ENCODE measurements at places on chromosomes 7 and 10.

- no peak for DNase-seq
Observed at GRCh38 chr10:64130152-64130551, 609.0 kb downstream of the REEP3 start.

DNA sequence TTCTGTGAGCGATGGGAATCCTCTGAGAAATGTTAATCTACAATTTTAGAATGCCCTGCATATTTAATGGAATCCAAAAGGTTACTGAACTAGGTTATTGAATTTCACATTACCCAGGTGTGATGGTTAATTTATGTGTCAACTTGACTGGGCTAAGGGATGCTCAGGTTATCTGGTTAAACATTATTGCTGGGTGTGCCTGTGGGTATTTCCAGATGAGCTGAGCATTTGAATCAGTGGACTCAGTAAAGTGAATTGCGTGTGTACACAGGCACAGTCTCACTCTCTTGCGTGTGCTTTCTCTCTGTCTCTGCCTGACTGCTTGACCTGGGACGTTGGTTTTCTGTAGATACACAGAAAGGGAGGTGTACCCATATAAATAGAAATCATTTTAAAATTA is 21.7 kb downstream of the RNF32 start:
- DNase-seq: no peak

GRCh38 chr7:64098-64915 is 128.1 kb upstream of the FAM20C start:
- DNase-seq: peak; percentile 71

- no peak for DNase-seq
Observed at GRCh38 chr10:130000918-130001317, 36.8 kb upstream of the EBF3 start.

- DNase-seq: no peak
Observed at GRCh38 chr10:12631216-12631615, 281.9 kb downstream of the CAMK1D start.

DNA sequence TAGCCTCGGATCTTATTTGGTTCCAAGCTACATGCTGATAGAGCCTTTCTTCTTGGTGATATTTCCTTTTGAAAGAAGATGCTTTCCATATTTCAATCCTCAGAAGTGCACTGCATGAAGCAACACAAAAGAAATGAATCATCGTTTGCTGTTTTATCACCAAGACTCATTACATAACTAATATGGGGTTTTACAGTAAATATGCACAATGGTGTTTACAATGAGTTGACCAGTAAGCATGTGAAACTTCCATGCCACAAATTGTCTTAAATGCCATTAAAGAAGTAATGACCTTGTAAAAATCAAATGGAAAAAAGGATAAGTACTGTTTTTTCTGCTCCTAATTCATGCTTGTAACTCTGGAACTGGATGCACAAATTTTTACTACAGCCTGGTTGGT is 1017.0 kb upstream of the GHITM start:
- DNase-seq: no peak

- no peak for DNase-seq
Observed at GRCh38 chr7:127718340-127718679, 66.3 kb downstream of the SND1 start.

- no peak for DNase-seq
Observed at GRCh38 chr7:120320218-120320961, 47.4 kb downstream of the KCND2 start.

DNA sequence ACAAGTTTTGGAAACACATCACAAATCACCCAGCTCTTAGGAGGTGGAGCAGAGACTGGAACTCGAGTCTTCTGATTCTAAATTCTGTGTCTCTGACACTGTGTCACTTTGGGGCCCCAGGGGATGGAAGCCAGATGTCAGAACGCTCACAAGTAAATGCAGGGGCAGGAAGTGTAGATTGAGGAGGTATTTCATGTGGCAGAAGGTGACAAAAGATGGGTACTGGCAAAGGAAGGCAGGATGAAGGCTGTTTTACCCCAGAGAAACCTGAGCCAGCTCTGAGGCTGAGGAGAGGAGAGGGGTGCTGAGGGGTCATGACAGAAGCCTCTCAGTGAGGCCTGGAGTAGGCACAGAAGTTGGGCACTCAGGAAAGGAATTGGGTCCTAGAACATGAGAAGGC is 6.0 kb upstream of the PURB start:
- no peak for DNase-seq

DNA sequence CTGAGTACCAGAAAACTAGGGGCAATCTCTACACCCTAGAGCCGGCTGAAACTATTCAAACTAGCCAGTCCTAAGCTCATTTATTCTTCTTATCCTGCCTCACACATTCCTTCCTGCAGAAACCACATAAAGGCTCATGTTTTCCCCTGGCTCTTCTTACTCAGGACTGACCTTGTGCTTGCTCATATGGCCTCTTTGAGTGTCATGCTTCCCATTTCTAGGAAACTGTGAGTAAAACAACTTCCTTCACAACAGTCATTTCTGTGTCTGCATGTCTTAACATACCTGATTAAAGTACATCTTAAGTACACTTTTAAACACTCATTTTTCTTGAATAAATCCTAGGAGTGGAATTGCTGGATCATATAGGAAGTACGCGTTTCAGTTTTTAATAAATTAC is 52.3 kb upstream of the KIAA1217 start:
- DNase-seq: no peak

DNA sequence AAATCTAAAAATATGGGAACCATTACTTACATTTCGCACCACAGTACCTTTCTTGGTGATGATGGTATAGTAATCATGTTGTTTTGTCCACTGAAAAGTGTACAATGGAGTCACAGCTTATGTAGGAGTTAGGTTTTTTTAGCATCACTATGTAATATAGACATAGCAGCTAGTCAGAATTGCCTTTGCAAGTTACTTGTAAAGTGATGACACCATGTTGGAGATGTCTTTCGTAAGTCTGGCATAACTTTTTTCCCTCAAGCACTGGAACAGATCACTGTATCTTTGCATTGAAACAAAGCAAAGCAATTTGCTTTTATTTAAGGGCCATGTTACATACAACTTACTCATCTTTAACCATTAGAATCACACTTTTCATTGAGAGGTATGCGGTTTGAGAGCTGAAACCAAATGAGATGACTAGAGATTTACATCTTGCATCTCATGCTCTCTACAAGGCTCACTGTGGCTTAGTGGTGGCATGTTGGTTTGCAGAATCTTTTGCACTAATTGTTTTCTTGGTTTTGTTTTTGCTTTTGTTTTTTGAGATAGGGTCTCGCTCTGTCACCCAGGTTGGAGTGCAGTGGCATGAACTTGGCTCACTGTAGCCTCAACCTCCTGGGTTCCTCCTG is 18.3 kb downstream of the UBN2 start:
- no peak for DNase-seq

DNA sequence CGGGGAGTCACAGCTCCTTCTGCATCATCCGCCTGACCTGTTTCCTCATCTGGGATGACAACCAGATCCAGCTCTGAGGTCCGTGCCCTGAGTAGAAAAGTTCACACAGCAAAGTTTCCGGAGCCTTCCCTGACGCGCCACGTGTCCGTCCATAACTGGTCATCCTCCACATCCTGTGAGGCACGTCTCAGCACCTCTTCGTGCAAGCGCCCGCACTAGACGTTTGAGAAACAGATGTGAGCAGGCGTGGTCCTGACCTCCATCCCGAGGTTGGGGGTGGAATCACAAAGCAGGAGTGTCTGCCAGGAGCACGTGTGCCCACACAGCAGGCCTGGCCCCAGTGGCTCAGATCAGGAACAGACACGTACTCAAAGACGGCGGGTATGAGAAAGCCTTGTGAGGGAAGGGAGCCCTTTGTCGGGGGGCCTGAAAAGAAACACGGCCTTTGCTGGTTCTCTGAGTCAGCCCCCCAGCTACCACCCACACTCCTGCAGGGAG is 520.8 kb downstream of the DNAJB6 start:
- DNase-seq: no peak

DNA sequence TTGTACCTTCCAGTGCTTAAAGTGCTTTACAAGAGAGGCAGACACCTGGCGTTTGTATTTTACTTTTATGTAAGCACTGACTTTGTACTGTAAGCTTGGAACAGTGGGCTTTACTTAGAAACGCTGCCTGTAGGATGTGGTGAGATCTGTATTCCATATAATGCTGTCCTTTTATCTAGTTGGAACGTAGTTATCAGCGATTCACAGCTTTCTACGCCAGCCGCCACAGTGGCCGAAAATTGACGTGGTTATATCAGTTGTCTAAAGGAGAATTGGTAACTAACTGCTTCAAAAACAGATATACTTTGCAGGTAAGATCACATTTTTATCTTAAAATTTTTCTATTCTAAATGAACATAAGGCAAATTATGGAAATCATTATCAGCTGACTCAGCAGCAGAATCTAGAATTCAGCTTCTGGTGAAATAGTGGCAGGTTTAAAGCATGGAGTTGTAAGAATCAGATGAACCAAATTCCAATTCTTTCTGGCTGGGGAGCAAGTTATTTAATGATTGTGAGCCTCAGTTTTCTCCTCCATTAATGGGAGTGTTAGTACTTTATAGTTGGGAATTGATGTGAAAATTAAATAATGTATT is 91.5 kb downstream of the CUL1 start:
- DNase-seq: no peak

DNA sequence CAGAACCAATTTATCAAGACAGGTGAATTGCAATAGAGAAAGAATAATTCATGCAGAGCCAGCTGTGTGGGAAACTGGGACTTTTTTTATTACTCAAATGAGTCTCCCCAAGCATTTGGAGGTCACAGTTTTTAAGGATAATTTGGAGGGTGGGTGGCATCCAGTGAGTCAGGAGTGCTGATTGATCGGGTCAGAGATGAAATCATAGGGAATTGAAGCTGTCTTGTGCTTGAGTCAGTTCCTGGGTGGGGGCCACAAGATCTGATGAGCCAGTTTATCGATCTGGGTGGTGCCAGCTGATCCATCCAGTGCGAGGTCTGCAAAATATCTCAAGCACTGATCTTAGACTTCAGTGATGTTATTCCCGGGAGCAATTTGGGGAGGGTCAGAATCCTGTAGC is 9.9 kb upstream of the MYO1G start:
- no peak for DNase-seq

- DNase-seq: peak; percentile 56
Observed at GRCh38 chr7:124792002-124792401, 26.4 kb upstream of the GPR37 start.

DNA sequence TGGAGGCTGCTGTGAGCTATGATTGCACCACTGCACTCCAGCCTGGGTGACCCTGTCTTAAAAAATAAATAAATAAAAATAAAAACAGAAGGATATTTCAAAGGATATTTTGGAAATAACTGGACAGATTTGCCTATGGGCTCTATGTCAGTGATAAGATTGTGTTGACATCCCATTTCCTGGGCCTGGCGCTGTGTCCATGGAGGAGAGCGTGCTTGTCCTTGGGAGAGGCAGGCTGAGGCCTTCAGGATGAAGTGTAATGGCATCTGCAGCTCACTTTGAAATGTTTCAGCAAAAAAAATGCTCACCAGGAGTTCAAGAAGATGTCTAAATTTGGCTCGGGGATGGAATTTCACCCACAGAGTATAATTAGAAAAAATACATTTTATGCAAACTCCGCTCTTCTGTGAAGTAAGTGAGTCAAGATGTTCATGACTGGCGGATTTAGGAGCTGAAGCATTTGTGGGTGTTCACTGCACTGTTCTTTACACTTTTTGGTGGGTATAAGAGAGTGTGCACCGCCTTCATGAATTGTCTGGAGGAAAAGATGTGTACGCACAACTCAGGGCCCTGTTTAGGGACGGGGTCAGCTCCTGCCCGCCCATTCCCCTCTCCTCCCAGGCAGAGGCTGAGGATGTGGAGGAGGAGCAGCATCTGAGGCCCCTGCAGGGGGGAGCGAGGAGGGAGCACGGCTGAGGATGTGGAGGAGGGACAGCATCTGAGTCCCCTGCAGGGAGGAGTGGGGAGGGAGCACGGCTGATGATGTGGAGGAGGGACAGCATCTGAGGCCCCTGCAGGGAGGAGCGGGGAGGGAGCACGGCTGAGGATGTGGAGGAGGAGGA is 18.5 kb upstream of the FOXL3 start:
- DNase-seq: no peak

DNA sequence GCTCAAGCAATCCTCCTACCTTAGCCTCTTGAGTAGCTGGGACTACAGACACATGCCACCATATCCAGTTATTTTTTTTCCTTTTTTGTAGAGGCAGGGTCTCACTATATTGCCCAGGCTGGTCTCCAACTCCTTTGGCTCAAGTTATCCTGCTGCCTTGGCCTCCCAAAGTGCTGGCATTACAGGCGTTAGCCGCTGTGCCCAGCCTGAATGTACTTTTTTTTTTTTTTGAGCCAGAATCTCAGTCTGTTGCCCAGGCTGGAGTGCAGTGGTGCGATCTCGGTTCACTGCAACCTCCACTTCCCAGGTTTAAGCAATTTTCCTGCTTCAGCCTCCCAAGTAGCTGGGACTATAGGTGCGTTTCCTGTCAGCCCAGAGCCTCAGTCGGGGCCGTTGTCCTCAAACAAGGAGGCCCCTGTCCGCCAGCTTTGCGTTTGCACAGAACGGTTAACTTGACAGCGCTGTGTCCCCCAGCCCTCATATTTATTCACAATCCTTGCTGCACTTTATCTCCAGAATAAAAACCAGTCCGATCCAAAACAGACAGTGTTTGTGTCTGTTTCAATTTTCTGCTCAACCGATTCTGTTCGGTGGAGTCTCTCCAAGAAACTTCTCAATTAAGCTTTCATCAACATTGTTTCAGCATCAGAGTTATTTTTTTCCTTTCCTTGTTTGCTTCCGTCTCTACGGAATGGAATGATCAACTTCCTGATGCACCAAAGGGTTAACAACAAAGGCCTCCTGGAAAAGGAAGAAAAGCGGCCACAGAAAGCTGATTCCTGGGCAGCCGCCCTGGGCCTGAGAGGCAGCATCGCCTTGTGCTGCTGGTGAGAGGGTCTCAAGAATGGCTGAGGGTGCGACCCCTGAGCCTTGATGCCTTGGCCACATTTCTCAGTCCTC is 64.5 kb downstream of the PDIA4 start:
- DNase-seq: peak; percentile 31

DNA sequence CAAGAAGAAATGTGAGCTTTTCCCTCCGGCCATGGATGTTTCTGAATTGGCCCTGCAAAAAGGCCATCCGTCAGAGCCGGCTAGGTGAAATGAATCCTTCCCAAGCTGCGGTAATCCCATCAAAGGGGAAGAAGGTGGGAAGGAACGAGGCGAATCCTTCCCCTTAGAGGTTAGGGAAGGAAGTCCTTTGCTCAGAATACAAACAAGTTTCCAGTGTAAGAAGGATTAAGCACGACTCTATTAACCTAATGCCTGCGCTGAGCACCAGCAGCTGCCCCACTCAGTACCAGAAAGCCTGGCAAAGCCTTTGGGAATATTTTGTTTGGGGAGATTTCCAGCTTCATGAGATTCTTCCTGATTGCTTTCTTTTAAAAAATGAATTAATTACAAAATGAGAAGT is 42.8 kb downstream of the CLRN3 start:
- DNase-seq: no peak

DNA sequence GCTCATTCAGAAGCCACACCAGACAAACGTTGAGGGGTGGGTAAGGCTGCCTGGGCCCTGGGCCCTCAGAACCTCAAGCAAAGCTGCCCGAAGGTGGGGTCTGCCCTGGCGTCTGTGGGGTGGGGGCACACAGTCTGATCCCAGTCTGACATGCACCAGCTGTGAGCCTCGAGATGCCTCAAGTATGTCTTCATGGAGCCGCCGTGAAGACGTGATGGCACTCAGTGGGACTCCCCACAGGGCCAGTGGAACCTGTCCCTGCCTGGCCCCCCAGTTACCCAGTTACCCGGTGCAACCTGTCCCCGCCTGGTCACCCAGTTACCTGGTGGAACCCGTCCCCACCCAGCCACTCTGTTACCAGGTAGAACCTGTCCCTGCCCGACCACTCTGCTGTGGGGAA is 351.2 kb downstream of the PTPRN2 start:
- DNase-seq: no peak

Data from PC-3 (cell line).